ENCODE measurements at places on chromosomes 7 and 10.

DNA sequence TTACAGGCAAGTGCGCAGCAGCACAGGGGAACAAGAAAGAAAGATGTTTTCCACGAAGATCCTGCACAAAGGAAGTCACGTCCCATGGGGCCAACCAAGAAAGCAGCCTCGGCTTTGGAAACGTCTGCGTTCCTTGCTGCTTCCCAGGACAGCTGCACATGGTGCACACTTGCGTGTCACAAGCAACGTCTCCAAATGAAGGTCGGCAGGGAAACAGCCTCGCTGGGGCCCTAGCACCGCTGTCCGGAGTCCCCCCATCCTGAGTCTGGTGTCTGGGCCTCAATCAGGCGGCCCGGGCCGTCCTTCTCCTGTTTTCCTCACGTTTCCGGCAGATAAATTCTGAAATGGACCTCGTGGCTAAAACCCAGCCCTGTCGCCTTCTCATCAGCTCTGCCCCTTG, 206.2 kb downstream of the DIP2C start:
- no peak for DNase-seq

- no peak for DNase-seq
These were observed 250.4 kb upstream of the TCERG1L start for GRCh38 chr10:131561897-131562296.

GRCh38 chr10:78594559-78595268, 474.1 kb upstream of the ZMIZ1 start:
- DNase-seq: no peak

DNA sequence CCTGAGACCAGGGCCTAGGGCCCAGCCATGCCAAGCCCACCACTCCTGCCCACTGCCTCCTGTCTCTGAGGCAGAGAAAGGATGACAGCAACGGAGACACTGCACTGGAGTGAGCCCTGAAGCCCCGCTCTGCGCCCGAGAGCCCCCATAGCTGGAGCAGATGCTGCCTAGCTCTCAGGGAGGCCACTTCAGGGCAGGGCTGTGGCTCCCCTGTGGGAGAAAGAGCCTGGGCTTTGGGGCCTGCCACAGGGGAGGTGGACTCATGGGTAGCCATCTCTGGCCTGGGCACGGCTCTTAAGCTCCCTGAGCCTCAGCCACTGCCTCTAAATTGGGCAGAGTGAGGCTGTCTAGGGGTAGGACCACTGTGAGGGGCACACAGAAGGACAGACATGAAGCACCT, 214.2 kb downstream of the GRID1 start:
- no peak for DNase-seq

DNA sequence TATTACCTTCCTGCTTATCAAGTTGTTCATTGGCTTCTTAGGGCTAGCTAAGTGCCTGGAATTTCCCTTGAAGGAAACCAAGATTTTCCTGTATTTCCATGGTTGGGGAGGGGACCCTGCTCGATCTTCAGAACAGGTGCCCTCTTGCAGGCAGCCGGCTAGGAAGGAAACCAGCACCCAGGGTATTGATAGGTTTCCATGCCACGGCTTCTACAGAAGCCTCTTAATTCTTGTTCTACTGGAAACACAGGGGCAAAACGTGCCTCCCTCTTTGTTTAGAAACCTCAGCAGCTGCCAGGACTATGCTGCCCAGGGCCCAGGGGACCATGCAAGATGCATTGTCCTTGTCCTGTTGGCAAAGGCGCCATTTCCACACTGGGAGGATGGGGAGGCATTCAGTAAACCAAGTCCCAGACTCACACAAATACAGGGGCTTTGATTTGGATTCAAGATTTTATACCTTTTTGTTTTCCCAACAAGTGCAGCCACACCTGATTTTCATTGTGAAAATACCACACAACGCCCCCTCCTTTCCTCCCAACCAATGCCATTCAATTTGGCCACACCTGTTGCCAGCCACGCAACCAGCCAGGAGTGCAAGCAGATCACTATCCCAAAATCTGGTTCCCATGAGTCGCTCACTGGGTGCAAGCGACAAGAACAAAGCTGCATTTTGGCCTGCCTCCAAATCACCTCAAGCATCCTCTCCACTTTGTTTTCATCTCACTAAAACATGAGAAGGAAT, 29.6 kb downstream of the C10orf71 start:
- DNase-seq: no peak

DNA sequence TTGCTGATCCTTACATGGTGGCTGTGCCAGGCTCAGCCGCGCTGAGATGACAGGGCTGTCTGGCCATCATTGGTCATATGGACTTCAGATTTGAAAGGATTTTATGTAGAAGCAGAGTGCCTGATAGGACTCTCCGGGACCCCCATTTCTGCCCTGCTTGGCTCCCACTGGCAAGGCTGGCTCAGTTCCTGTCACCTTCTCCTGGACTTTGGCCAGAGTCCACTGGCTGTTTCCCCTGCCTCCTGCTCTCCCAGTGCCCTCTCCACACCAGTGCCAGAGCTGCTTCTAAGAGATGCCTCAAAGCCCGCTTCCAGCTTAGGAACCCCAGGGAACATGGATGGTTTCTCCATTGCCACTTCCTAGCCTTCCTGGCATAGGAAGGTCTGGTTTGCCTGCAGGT, 5.1 kb upstream of the SH2D4B start:
- no peak for DNase-seq

DNA sequence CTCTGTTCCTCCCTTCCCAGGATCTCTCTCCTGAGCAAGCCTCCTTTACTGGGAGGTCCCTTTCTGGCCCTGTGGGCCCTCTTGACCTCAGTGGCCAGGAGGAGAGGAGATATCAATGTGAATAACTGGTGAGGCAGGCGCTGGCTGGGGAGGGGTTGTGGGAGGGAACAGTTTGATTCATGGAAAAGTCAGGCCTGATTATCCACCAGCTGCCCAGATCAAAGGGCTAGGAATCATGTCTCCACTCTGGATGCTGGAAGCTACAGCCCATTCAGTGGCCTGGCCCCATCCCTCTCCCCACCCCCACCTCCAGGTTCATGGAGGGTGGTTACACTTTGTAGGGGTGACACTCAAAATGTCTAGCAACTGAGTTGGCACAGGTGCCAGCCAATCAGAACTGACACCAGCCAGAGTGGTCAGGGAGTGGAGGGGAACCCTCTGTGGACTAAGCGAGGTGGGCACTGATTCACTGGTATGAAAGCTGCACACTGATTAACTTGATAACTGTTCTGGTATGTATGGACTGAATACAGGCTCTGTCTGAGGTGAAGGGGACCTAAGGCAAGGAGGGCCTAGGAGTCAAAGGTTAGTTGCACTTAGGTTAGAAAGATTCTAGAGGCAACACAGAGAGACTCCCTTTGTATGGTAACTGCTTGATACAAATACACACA, 4.8 kb downstream of the PRRT4 start:
- no peak for DNase-seq

DNA sequence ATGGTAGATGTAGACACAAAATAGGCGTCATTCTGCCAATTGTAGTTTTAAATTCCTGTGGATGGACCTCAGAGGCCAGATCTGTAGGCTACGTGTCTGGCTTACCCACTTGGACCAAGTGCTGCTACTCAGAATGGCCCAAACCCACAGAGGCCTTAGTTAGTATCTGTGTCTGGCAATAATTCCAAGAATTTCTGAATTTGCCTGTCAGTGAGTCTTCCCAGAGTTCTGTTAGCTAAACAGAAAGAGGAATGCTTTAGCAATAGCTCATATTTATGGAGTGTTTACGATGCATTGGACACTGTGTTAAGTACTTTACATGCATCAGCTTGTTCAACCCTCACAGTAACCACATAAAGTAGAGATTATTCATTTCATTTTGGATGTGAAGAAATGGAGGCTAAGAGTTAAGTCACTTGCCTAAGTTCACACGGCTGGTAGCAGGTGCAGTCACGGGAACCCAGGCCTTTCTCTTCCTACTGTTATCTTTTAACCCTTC, 231.8 kb downstream of the PTEN start:
- no peak for DNase-seq

DNA sequence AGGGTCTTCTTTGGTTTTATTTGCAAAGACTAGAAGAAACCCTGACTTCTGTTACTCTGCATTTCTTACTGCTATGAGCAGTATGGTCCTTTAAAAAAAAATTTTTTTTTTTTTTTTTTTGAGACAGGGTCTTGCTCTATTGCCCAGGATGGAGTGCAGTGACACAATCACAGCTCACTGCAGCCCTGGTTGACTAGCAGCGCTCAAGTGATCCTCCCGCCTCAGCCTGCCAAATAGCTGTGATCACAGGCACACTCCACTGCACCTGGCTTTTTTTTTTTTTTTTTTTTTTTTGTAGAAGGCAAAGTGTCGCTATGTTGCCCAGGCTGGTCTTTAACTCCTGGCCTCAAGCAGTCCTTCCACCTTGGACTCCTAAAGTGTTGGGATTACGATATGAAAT, 17.4 kb downstream of the CNNM2 start:
- no peak for DNase-seq

DNA sequence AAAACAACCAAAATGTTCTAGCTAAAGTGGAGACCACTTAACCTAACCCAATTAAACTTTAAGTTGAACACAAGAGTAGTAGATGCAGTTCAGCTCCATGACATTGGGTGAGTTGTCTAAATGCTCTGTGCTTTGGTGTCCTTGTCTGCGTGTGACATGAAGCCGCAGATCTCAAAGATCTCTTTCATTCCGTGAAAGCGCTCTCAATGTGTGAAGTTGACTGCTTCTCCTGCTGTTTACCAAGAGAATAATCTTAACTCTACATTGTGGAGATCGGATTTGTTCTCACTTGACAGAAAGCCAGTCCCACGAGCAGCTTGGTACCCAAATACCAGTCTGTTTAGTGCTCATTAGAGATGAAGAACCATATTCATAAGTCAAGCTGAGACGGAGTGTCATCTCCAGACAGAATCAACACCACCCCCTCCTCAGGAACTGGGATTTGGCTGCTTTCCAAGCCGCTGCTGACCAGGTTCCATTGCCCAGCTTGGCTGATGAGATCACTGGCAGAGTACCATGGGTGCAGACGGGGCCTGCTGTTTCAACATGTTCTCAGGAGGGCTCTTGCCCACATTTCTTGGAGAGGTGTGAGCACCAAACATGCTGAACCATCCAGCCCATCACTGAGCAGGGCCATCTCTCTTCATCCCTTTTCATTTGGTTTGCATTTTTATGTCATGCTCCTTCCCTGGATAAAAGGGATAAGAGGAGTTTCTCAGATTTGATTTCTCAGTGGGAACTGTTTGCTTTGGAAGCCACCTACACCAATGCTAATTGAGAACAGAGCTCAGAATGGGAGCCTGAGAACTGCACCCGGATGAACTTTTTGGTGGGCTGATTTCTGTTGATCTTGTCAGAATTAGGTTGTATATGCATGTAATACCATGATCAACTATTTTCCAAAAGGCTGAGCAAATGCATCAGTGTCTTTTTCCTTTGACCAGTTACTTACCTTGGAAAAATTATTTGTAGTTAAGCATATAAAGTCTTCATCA, 95.8 kb upstream of the AGBL3 start:
- peak; percentile 36 for DNase-seq

DNA sequence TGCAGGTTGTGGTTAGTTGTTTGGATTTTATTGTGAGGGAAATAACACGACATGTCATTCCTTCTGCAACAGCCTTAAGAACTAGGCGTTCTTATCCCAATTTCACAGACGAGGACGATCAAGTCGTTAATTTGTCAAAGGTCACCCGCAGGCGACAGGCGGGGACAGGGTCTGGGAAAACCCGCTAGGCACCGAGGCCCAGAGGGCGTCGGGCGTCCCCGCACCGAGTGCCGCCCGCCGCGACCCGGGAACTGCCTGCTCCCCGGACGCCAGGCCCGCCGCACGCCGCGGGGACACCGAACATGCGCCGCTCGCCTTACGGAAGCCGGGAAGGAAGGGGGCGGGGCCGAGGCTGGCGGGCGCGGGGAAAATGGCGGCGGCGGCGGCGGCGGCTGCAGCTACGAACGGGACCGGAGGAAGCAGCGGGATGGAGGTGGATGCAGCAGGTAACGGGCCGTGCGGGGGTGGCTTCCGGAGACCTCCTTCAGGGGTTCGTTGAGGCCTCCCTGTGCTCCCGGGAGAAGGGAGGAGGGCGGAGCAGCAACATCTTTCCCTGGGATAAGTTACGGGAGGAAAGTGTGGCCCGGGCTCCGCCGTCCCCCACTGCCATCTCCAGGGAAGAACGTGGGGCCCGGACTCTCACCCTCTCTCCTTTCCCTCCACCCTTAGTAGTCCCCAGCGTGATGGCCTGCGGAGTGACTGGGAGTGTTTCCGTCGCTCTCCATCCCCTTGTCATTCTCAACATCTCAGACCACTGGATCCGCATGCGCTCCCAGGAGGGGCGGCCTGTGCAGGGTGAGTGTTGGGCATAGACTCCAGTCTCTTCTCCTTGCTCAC, at the start of gene COPS6:
Gene COPS6 (plus strand): TSS at position 349 of the 837 bp plus-strand sequence. CDS start 22 bp downstream, at position 371.
- peak; percentile 79 for DNase-seq

DNA sequence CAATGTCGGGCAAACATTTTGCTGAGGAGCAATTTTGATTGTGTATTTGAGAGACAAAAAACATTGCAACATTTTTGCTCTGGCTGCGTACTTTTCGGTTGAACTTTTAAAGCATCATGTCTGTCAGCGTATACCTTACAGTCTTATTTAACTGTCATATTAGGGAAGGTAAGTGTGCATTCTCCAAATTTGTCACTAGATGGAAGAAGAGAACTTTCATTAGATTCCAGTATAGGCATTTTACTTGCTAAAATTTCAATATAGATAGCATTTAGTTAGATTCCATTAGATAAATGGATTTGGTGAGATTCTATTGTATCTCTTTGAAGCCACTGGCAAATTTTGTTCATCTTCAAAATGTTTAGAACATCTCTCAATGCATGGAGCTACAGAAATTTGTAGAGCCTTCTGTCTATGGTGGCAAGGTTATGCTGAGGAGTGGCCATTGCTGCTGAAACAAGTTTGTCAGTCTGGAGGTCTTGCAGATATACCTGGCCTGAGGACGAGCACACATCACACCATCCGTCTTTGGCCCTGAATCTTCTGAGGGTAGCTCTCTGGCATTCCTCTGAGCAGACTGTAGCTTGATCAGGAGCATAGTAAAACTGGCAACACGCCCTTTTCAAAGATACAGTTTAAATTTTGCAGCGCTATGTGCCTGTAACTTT, 437.5 kb upstream of the MBL2 start:
- DNase-seq: no peak

DNA sequence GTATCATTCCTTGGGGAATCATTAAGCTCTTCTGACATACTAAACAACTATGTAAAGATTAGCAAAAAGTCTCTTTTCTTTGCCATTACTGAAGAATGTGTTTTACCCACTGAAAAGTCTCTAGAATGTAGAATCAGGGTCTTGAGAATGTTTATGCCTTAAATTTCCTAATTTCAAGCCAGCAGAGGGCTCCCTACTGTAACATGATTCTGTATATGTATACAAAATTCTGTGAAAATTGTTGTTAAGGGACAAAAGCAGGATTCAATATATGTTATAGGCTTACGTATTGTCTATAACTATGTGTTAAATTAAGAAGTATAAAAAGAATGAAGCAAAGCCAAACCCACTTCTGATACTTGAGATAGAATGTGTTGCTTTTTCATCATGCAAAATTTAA, 296.9 kb upstream of the DGKB start:
- DNase-seq: no peak
